ENCODE measurements at places on chromosomes 3 and 15.

DNA sequence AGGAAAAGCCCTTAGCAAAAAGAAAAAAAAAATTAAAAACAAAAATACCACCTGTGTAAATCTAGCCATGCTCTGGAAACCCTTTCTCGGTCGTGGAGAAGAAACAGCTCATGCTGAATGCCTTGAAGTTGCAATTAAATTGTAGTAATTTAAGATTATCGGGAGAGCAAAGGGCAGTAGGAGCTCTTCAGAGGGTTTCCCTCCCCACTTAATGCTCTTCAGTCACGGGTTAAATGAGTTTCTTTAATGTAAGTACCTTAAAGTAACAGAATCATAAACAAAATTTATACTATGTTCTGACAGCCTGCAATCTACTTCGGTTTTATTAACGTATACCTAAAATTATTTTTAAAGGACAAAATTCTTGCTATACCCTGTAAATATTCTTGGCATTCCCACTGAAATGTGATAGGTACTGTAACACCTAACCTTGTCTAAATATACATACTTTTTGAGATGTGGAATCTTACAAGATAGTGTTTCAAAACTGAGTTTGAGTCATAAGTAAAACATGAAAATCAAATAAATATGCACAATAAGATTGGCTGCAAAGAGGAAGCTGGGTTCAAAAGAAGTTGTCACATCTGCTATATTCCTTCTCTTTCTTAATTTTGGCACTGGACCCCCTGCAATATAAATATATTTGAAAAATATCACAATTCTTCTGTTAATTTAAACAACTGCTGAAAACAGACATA is 5.3 kb downstream of the FOXP1 start:
- peak; percentile 23 for DNase-seq

DNA sequence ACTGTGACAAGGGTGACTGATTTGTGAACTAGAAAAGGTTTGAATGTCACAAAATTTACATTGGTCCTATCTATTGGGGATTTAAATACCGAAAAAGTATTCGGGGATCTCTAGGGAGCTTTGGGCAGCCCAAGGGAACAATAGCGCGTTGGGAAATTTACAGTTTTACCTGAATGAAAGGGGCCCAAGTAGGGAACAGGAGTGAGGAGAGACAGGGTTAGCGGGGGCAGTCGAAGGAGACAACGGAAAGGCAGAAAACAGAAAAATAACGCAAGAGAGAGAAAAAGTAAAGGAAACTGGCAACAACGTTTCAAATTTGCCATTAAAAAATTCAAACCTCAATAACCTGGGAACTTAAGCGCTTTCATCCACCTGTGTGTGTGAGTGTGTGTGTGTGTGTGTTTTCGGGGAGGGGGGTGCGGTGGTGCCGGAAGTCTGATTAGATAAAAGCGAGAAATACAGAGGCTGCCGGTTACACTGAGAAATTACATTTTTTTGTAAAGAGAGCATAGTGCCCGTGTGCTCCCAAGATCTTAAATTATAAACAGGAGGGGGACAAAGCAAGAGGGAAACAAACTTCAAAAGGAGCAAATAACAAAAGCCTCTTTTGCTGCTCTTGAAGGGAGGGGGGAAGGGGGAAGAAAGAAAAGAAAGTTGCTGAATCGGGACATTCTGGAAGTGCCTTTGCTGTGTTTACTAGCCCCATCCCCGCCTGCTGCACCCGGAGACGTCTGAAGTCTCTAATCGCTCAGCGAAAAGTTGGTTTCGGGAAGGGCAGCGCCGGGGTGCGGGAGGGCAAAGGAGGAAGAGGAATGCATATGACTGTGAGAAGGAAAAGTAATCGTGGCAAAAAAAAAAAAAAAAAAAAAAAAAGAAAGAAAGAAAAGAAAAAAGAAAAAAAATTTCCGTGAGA is 721 bp upstream of the ZIC1 start:
- no peak for DNase-seq

DNA sequence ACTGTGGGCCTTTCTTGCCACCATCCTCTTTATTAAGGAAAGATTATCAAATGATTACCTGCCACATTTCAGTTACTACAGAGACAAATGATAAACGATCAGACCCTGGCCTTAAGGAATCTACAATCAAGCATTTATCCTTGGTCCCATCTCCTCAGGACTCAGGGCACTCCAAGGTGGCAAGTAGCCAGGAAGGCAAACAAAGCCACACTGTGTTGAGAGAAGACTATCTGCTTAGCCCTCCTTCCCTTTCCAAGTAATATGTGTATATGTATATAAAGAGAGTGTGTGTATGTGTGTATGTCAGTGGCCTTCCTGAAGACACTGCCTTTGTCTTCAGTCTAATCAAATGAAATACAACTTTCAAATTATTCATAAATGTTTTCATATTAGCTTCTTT is 490.1 kb upstream of the ATP11B start:
- no peak for DNase-seq

GRCh38 chr3:121914081-121914998 is 20.1 kb downstream of the SLC15A2 start:
- DNase-seq, result peak; percentile 30

DNA sequence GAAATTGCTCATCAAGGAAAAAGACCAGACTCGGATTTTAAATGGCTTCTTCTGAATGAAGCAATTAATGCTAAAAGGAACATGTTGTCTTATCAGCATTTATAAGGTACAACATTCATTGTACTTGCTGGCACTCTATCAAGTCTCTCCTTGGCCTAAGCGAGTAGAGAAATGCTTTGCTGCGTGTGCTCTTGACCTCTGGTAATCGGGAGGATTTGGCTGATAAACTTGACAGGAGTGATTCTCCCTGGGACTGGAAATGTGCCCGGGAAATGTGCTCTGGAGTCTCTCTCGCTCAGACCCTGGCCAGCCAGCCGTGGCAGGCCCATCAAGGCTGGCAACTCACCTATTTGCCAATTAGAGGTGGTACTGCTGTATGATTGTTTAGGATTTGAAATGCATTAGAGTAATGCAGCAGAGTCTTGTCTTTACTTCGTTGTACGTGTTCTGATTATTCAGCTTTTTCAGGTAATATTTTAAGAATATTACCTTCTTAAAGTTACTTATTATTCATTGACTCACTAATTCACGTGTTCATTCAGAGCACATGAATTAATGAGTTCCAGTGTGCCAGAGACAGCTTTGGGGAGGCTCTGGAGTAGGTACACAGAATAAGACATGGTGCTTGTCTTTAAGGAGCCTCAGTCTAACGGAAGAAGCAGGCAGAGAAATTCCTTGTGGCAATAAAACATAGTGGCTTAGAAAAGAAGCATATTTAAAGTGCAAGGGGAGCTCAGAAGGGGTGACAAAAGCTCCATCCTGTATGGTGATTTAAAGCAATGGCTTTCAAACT is 48.0 kb upstream of the TPRG1 start:
- no peak for DNase-seq

DNA sequence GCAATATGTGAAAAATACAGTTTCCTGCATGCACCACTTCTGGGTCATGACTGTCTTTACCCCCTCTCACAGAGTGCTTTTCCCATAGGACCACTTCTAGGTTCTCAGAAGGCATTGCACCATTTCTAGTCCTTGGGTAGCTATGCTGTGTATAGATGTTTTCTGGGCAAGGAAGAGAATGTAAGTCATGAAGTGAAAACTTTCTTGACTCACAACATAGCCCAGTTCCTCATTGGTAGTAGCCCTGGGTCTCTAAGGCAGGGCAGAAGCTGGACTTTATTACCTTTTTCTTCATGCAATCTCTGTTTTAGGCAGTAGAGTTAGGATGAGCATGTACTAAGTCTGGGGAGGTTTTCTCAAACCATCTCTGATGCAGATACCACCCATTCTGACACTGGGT is 203.1 kb downstream of the EPHB1 start:
- no peak for DNase-seq

DNA sequence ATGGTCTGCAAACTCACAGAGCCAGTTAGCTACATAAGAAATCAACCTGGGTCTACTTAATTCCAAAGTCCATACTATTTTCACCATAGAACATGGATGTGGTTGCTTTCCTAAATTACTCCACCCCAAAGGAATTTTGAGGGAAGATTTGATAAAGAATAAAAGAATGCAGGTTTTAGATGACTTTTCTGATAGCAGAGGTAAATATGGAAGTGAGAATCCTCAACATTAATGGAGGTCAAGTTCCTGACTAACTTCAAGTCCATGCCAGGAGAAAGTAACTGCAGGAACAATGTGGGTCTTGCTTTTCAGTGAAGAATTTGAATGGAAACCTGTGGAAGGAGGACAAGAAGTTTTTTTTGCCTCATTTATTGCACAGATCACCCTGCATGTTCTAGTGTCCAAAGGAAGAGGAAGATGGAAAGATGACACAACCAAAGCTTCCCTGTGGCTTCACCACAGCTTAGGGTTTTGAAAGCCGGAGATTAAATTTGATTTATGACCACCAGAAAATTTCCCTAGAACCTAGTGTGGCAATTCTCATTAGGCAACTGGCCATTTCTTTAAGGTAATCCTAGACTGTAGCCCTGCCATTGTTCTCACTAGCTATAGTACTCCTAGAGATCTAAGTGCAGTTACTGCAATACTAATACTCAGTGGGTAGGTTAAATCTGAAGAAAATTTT is 429.7 kb downstream of the RAP2B start:
- peak; percentile 88 for DNase-seq

DNA sequence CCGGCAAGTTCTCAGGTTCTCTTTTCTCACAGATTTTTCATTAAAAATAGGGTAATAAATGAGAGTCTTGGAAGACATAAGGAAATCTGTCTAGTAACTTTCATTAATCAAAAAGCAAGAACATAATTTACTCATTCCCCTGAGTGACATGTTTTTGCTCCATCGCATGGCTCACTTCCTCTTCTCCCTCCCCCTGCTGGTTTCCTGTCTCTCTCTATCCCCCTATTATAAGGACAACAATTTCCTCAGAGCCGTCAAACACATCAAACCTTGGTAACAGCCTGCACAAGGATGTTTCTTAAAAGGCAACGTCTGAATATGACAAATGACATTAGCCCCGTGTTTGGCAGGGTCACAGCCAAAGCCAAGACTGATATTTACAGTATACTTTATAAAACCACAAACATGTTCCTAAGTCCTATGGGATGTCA is 1149.6 kb downstream of the IGSF11 start:
- DNase-seq, result no peak

GRCh38 chr15:68382286-68383007 is 49.5 kb downstream of the ITGA11 start:
- no peak for DNase-seq

DNA sequence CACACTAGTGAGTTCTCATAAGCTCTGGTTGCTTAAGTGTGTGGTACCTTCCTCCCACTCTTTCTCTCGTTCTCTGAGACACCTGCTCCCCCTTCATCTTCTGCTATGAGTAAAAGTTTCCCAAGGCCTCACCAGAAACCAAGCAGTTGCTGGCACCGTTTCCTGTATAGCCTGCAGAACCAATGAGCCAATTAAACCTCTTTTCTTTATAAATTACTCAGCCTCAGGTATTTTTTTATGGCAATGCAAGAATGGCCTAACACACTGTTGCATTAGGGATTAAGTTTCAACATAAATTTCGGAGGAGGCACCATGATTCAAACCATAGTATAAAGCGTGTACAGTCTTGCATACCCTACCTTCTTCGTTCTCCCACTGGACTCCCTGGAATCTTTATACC is 252.3 kb upstream of the CHRM5 start:
- DNase-seq, result no peak

DNA sequence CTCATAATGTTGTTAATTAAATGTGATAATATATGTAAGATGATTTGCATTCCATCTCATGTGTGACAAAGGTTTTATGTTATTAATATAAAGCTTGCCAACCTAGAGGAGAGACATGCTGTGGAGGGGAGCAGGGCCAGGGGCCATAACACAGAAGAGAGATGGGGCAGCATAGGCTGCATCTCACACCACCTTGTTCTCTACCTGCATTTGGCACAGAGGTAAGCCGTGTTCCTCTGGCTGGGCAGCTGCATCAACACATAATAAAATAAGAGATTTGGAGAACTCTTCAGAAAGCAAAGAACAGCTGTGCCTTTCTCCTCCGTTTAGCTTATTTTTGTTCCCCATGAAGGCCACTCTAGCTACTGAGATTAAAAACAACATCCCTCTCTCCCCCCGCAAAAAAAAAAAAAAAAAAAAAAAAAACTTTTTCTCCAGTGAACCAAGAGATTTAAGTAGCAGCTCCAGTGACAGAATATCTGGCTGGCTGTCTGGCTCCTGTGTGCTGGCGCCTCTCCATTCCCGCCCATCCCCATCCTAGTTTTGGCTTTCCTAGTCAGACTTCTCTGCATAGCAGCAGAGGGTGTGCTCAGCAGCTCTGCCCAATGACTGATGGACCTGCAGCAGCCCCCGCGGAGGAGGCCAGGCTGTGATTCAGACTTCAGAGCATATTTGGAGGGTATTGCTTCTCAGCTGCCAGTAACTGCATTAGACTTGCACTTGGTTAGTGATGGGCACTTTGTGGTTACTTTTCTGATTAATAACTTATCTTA is 52.2 kb upstream of the STXBP5L start:
- DNase-seq, result no peak

GRCh38 chr3:63693351-63693750 is 40.9 kb downstream of the SNTN start:
- no peak for DNase-seq

GRCh38 chr15:24943361-24943760 is 11.4 kb upstream of the SNRPN start:
- DNase-seq, result no peak

DNA sequence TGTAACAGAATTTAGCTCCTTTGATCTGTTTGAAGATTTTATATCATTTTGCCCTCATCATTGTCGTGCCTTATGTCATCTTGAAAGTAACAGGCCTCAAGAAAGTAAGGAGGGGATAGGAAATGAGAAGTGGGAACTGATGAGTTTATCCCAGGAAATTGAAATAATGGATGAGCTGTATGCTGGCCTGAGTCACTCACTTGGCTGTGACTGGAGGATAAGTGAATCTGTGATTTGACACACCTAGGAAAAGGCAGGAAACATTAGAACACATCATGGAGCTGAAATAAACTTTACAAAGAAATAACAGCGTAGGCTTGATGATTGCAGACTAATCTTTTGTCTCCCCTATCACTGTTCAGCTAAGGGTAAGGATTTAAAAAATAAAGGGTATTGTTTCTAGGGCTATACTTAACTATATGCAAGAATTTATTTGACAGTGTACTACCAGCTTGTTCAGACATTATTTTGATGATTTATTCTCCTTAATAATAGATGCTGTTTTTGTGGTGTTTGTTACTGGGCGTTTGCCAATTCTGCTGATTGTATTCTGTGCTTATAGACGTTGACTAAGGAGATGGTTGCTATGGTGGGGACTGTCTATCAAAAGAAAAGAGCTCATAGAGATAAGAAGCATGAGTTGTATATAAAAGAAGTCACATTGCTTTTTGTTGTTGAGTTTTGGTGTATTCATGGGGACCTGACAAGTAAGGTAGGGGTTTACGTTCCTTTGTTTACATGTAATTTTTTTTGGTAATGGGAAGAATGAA is 105.6 kb upstream of the ROPN1 start:
- no peak for DNase-seq

- no peak for DNase-seq
These were observed 70.5 kb upstream of the WDR72 start for GRCh38 chr15:53829923-53830459.
